ENCODE measurements at places on chromosomes 4 and X.

DNA sequence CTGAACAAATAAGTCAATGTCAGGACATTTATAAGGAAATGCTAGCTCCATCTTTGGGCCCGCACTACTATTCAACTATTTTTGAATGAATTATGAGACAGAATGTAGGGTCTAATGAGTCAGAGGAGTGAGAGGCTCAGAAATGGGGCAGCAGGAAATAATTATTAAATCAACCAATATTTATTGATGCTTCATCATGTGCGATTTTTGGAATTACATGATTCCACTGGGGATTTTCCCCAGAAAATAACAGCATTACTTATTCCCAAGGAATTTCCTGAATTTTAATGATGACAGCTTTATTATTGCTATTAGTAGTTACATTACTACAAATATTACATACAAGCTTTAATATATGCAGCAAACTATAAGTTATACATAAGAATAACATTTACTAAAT, 49.3 kb upstream of the PHF8 start:
- DNase-seq: no peak

DNA sequence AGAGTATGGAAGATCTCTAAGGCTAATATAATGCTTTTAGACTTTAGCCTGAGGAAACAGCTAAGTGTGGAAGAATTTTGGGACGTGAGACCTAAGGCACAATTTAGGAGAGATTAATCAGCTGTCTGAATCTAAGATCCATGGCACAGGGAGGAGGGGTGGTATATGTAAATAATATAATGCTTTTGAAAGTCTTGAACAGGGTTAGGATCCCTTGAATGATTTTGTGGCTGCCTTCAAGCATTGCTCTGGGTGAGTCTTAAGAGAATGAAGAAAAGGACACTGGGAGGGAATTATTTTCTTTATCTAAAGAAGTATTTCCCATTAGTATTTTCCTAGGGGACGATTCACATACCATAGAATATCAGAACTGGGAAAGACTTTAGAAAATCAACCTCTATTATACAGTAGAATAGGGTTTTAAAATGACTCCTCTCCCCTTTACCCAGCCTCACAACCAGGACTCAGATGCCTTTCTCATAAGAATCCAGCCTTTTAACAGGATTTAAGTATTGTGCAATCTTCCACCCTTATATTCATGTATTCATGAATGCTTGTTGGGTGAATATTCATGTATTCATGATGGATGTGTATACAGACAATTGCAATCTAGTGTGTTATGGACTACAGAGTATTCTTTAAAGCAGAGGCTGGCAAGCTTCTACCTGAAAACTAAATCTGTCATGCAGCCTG, 664.2 kb upstream of the CPEB2 start:
- DNase-seq: no peak

DNA sequence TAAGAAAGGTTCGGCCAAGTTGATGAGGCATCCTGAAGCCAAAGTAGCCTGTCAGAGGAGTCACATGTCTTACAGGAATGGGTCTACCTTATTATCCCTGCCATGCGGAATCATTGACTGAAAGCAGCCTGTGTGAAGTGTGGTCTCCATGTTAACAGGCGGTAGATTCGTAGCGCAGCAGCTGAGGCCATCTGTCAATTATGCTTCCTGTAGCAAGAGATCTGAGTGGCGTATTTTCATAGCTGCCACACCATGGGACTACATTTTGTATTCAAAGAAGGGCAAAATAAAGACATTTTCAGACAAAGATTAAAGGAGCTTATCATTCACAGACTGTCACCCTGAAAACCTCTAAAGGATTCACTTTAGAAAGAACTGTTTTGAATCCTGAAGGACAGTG, 11.2 kb upstream of the MED14 start:
- DNase-seq: no peak

DNA sequence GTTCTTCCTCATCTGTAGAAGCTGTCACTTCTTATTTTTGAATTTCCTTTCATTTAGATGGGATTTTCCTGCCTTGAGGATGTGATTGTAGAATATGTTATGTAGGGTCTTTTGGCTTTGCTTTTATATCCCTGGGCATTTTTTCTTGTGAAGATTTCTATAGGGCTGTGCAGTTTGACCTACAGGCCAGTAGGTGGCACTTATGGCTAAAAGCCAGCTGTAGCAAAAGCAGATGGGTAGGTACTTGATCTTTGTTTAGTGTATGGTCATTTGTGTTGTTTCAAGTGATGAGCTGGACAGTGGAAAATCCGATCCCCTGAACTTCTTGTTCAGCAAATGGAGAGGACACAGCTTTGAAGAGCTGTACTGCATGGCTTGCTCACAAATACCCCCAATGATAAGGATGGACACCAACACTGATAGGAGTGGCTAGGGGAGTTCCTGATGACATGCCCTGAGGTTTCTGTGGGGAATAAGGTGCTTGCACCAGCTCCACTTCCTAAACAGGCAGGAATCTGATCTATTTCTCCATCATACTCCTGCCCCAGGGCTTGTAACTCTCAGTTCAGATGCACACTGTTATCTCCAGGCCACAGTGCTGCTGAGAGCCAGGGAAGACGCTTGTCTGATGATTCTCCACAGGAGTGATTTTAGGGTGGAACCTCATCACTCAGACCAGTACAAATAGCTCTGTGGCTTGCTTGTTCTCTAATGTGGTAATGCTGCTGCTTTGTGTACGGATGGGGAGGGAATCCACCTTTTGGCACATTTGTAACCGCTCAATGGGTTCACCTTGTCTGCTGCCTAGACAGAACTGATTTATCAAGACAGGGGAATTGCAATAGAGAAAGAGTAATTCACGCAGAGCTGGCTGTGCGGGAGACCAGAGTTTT, 417.1 kb upstream of the MAGEB16 start:
- DNase-seq: no peak

DNA sequence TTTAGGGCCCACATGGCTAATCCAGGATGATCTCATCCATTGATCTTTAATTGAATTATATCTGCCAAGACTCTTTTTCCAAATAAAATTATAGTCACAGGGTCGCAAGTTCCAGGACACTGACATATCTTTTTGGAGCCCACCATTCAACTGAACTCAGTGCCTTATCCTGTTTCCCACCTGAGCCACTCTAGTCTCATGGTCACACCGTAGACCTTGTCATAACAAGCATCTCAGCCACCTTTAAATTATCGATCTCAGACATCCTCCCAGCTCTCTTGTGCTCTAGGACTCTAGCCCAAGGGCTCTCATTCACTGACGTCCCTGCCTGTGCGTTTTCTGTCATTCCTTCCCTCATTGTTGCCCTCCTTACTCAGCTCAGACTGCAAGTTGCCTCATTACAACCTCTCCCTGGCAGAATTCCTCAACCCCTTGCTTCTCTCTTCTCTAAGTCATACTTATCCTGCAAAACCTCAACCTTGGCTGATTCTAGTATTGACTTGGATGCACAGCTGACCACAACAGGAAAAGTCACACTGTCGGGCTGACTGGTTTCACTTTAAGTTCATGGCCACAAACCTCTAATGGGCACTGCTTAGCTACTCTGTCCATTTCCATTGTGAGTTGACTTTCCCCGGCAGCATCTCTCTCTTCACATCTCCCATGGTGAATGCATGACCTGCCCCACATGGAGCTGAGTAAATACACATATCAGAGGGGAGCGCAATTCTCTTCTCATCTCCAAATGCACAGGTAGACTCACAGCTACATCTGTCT, 91.0 kb upstream of the TRIM2 start:
- no peak for DNase-seq

- no peak for DNase-seq
These were observed 34.5 kb upstream of the LCORL start for GRCh38 chr4:18056030-18056429.

- DNase-seq: no peak
These were observed 62.7 kb downstream of the DCTD start for GRCh38 chr4:182854466-182854865.

DNA sequence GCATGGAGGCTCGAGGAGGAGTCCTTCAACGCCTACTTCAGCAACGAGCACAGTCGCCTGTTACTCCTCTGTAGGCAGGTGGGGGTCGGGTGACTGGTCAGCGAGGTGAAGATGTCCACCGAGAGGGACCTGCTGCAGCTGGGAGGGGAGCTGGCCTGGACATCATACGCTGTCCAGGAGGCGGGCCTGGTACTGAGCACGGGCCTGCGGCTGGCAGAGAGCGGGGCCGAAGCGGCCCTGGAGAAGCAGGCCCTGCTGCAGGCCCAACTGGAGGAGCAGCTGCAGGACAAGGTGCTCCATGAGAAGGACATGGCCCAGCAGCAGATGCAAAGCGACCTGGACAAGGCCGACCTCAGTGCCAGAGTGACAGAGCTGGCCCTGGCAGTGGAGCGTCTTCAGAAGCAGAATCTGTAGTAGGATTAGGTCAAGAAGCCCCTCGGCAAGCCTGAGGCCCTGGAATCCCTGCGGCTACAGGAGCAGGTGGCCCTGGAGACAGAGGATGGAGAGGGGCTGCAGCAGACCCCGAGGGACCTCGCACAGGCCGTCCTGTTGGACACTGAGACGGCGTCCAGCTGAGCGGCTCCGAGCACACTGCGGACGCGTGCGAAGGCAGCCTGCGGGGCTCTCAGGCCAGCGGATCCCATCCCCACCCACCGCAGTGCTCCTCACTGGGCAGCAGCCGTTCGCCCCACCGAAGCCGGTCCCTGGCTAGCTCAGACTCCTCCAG, 11.9 kb downstream of the SMIM10L2A start:
- no peak for DNase-seq

DNA sequence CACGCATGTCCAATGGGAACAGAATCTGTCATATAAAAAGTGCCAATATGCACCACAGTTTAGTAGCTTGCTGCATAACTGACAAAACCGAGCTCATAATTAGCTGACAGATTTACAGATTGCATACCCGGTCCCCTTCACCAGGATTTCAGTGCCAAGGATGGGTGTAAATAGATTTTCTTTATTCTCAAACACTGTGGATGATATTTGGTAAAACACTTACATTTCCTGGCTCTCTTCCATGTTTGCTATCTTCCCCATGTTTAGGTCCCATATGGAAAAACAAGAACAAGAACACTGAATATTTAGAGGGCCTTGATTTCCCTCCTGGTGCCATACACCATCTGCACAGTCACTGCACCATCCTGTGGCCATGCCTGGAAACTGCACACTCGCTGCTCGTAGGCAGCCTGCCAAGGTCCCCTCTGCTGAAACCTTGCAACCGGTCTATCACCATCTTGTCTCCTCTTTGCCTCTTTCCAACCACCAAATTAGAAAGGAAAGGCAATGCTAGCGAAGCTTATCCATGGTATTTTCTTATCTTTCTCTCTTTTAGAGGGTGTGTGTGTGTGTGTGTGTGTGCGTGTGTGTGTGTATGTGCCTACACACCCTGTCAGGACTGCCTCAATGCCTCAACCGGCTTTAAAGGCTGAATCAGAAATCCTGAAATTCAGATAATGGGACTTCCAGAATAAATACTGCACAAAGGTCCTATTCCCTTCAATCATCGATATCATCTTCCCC, 124.2 kb upstream of the MBNL3 start:
- no peak for DNase-seq
